ENCODE measurements at places on chromosomes 3 and 15.

- DNase-seq: no peak
These were observed 16.5 kb downstream of the AADACL2 start for GRCh38 chr3:151750181-151750580.

DNA sequence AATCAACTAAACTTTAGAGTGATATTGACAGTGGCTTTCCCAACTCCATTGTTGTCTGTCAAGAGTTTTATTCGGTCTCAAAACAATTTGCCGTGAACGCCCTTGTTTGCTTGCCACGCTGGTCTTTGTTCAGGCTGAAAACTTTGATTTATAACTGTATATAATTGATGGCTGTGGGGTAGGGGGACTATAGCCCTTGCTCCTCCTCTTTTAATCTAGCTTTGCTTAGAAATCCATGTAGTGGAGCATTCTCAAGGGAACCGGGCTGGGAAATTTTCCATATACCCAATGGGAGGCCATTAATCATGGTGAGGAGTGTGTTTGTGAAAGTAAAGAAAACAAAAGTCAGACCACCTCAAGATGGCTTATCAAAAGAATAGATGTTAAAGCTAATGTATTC is 339.8 kb upstream of the RARB start:
- DNase-seq: no peak

- no peak for DNase-seq
These were observed 34.5 kb downstream of the P3H2 start for GRCh38 chr3:190086191-190086590.

- no peak for DNase-seq
These were observed 7.4 kb downstream of the PRC1 start for GRCh38 chr15:90986790-90987507.

GRCh38 chr3:25306705-25307104 is 121.4 kb upstream of the RARB start:
- no peak for DNase-seq

DNA sequence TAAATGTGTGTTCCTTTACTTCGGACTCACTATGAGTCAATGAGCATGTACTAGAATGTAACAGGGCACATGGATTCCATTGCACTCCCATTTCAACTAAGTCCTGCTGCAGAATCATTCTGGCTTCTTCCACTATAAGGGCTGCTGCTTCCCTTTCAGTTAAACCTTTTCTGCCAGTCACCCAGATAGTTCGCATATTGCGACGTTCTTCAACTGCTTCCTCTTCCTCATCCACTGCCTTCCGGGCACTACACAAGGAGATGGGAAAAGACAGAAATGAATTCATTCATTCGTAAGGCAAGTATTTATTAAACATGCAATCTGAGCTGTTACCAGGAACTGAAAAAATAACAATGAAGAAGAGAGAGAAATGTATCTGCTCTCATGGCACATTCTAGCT is 55.6 kb downstream of the POLQ start:
- DNase-seq: no peak

GRCh38 chr3:31468433-31468832 is 64.3 kb upstream of the STT3B start:
- DNase-seq: no peak

DNA sequence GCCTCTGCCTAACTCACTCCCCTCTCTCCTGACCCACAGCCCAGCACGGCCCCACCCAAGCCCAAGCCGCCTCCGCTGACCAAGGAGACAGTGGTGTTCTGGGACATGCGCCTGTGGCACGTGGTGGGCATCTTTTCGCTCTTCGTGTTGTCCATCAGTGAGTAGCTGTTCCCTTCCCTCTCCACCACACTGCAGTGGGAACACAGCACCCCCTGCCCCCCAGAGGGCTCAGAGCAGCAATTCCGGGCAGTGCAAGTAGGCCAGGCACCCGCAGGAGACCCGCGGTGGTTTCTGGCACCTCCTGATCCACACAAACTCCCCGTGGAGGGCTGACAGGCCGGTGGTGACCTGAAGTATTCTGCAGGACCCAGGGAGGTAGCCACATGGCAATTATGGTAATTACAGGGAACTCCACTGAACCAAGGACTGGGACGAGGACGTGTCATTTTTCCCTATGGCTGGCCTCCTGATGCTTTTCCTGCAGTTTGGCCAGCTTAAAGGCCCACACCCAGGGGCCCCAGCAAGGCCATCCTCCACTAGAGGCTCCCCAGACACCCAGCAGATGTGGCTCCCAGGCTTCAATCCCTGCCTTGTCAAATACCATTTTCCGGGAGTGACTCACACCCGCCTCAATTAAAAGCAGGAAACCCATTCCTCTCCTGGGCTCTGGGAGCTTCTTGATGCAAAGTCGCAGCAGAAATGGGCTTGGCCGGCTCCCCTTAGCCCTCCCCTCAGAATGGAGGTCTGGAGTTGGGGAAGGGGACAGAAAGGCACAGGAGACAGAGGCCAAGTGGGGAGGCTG is 4.8 kb downstream of the TMIE start:
- peak; percentile 57 for DNase-seq

DNA sequence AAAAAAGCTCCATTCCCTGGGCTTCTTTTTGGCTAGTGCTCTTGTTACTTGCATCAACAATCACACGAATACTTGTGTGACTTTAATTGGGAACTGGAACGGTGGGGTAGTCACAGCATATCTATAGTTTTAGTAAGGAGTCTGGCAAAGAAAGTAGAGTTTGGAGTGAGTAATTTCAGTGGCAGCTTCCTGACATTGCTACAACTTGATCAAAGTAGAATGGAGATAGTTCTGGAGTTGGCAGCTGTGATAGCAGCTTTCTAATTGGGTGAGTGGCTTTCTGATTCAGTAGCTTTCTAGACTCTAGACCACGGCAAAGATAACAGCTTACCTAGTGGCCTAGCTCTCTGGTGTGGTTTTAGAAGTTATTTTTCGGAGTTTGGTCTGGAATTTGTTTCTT is 475.0 kb downstream of the TUSC7 start:
- peak; percentile 7 for DNase-seq

DNA sequence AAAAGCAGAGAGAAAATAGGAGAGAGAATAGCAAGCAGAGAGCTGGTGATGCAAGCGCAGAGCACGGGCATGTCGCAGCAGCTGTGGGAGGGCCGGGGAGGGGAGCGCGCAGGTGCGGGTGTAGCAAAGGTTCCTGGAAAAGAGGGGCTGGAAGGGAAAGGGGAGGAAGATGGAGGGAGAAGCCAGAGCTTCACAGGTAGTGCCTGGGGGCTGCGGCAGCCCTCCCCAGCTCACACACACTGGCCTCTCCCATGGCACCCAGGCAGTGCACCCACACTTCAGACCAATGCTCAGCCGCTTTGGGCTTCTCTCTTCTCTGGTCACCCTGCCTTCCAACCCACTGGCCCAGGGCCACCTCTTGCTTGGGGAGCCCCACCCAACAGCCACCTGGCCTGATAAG is 72.1 kb downstream of the ADAMTS7 start:
- DNase-seq: no peak

DNA sequence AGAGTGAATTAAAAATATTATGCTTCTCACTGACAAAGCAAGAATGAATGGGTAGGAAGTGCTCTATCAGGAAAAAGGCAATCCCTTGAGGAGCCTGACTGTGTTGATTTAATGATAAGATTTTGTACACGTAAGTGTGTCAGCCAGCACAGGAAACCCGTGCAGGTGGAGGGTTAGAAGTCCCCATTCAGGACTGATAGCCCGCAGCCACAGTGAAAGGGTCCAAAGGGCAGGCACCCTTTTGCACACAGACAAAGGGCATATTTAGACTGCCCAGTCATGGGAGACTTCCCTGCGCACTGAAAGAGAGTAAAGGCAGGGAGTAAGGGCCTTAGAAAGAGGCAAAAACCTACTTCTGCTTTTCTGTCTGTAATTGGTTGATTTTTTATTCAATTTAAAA is 26.4 kb upstream of the SKIL start:
- no peak for DNase-seq

- no peak for DNase-seq
These were observed 63.4 kb upstream of the GATA2 start for GRCh38 chr3:128556384-128556783.

- DNase-seq: peak; percentile 17
These were observed 22.6 kb upstream of the POMGNT2 start for GRCh38 chr3:43128464-43128863.

DNA sequence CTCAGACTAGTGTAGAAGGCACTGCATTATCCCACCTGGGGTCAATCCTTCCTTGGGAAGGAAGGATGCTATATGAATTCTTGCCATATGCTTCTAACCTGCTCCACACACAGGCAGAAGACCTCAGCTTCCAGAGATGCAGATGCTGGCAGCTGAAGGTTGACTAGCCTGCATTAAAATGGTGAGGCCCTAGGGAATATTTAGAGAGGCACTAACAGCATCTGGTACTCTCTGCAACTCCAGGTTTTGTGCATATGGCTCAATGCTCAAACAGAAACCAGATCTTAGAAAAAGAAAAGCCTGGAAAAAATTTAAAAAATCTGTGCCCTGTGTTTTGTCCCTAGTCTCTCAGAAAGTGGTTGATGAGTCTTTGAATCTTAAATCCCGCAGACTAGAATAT is 56.0 kb upstream of the MYRIP start:
- DNase-seq: no peak

DNA sequence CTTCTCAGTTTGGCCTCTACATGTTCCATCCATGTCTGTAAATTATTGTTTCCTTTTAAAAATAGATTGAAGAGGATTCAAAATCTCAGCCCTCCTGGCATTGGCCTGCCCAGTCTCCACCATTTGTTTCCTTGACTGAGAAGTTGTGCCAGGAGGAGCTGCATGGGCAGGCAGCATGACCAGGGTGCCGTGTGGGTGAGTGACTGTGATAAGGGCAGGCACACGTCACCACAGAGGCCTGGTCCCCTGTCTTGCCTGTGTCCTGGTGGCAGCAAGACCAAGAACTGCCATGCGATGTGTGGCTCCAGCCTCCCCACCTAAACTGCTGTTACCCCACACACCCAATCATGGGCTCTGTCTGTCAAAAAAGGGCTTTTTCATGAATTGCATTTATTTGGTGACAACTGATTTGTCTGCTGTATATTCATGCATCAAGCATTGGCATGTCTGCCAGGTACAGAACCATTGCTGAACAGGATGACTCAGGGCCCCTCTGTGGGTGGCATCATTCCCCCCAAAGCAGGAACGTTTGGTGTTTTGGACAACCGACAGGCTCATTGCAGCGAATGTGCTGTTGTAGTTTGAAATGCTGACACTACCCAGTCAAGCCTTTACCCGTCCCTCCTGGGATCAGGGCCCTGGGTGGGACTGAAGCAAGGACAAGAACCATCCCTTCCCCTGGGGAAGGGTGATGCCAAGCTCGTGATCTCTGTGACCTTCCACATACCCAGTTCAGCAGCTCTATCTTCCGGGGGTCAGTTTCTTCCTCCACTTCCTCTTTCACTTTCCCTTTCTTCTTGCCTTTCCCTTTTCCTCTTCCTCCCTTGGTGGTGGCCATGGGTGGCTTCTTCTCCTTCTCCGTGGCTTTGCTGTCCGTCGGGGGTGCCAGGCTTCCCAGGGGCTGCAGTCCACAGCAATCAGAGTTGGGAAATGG is 51.6 kb downstream of the TRPM1 start:
- DNase-seq: no peak

- DNase-seq: no peak
These were observed 532.2 kb downstream of the ROBO2 start for GRCh38 chr3:77571971-77572715.

DNA sequence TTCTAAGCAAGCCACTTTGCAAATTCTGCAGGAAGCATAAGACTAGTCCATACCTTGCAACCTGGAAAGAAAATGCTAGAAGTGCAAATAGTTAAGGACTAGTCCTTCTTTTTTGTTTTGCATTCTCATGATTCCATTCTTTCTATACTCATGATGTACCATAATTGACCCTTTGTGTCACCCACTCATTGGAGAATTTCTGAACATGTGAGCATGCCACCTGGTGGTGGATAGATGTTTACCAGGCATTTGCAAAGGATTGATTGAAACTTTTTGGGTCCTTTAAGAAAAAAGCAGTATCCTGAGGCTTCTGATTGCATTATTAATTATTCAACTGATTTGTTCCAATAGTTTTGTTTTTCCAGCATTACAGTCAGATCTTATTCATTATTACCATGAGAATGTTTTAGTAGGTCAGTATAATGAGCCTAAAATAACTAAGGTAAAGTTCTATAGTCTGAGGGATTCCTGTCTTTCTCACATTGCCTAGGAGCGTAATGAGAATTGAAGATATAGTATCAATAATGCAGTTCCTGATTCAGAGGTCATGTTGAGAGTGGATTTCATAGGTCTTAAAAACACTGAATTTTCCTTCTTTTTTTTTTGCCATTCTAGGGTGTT is 20.2 kb upstream of the DIPK2A start:
- peak; percentile 36 for DNase-seq

DNA sequence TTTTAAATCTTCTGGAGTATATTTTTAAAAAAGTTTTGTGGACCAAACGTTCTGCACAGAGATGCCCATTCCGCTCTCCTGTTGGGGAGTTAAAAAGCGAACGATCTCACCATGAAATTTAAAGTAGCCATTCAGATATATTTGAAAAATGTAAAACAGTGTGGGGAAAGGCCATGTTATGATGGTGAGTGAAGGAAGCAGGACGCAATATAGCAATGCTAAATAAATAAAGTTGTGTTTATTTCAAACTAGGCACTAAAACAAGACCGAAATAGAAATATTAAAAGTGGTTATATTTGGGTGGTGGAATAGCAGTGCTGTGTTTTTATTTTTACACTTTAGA is 327 bp upstream of the CCDC13 start:
- DNase-seq: no peak

GRCh38 chr15:101499863-101500713 is 10.6 kb upstream of the PCSK6 start:
- DNase-seq: no peak

DNA sequence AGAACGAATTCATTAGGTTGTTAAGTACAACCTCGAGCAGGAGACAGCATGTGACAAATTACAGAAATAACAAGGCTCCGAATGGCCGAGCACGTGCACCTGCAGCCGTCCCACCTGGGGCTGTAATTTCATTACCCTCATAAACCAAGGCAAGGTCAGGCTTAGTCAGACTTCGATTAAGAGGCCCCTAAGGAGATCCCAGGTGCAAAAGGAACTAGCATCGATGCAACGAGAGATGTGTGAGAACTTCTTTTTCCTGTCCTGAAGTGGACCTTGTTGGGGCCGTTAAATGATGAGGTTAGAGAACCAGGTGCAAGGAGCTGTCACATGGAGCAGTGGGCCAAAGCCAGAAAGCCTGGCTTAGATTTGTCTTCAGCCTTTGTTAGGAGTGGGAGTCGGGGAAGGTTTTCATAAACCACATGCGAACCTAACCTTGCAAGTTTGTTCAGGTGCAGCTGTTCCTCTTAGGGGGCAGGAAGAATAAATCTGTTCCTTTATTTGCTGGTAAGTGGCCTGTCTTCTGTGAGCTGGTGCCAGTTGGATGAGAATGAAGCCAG is 559.9 kb upstream of the MCTP2 start:
- DNase-seq: no peak

GRCh38 chr15:41554343-41554742 is 4.7 kb upstream of the TYRO3 start:
- DNase-seq: no peak

DNA sequence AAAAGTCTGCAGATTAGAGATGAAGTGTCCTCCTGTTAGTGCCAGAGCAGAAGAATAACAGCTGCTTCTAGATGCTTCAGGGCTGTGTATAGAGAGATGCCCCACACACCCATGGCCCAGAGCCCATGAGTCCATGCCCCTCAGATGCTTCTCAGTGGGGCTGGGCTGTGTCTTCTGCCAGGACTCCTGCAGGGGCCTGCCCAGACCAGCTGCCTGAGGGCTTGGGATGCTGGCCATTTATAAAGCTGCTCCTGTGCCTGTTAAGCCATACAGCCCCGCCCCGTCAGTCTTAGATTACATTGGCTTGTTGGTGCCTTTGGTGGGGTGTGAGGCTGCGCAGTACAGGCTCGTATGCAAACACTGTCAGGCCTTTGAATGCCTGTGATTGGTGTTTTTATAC is 318.0 kb upstream of the CTDSPL start:
- DNase-seq: no peak

GRCh38 chr3:11583638-11584046 is 60.1 kb downstream of the VGLL4 start:
- peak; percentile 45 for DNase-seq

Measured in iris pigment epithelial cell (primary cell).